Activated CD4-positive, alpha-beta T cell treated with anti-CD3 and anti-CD28 coated beads for 36 hours (primary cell): ENCODE measurements at places on chromosomes 1 and 21. TPM values are rescaled to one million over a fixed set of nuclear protein-coding genes. Genes with fewer than 3 reads are reported as not detected.

FMO1 gene
- not detected for total RNA-seq

DISP3 gene
- total RNA-seq: 0.55 TPM

FAM163A gene
- not detected for total RNA-seq

C1orf185 gene
- not detected for total RNA-seq

DNA sequence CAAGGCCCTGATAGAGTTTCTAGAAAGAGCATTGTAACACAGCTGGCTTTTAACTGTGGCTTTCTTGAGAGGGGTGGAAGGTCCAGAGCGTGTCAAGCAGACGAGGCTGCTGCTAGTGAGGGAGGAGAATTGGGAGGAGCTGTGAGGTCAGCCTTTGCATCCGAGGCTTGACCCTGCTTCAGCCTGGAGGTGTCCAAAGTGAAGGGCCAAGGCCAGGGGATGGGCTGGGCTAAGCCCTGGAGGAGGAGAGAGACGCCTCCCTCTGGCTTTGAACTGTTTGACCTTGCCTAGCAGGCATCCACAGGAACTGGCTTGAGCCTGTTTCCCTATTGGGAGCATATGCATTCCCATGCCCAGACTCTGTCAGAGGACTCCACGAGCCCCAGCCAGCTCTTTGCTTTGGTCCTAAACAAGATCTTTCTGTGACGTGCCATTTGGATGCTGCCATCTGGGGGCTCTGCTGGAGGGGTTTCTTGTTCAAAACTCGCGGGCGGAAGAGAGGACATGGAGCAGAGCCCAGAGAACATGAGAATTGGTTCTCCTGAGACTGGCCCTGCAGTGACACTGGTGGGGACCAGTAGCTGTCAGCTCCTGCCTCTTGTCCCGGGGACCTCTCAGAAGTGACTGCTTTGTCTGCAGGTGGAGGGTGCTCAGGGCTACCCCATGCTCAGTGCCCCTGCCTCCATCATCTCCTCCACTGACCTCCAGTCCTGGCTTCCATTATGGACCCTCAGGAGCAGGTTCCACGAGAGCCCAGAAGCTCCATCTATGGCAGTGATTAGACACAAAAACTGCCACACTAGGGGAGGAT is 5.5 kb downstream of the ACTRT2 start:
- no peak for DNase-seq
- no peaks in the 10 kb centered on the region for H3K36me3 ChIP-seq
- H3K4me1 ChIP-seq: no peaks in the 10 kb centered on the region
- H3K27ac ChIP-seq: no peak overlapping the region
- no peak overlapping the region for H3K4me3 ChIP-seq
- H3K27me3 ChIP-seq: no peaks in the 10 kb centered on the region

- H3K36me3 ChIP-seq: no peaks in the 10 kb centered on the region
- no peaks in the 10 kb centered on the region for H3K27me3 ChIP-seq
Observed at GRCh38 chr1:93427656-93428055, 20.3 kb upstream of the FNBP1L start.

DNA sequence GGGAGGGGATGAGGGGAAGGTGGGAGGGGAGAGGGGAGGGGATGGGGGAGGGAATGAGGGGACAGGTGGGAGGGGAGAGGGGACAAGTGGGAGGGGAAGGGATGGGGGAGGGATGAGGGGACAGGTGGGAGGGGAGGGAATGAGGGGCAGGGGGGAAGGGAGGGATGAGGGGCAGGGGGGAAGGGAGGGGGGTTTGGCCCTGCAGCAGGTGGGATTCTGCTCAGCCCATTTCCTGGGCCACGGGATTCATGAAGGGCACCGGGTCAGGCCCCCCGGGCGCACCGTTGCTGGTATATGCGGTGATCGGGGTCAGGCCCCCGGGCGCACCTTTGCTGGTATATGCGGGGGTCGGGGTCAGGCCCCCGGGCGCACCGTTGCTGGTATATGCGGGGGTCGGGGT is 15.1 kb upstream of the SAMD11 start:
- peaks cover 11% of the 10 kb centered on the region for H3K4me1 ChIP-seq
- no peak overlapping the region for H3K4me3 ChIP-seq
- H3K36me3 ChIP-seq: no peaks in the 10 kb centered on the region
- no peak for DNase-seq
- H3K27me3 ChIP-seq: peaks cover 39% of the 10 kb centered on the region

GRCh38 chr1:107677697-107678096 is 287.3 kb downstream of the VAV3 start:
- H3K27ac ChIP-seq: no peak overlapping the region
- H3K4me3 ChIP-seq: no peak overlapping the region
- no peaks in the 10 kb centered on the region for H3K27me3 ChIP-seq
- peaks cover 4% of the 10 kb centered on the region for H3K36me3 ChIP-seq
- H3K4me1 ChIP-seq: no peaks in the 10 kb centered on the region

DNA sequence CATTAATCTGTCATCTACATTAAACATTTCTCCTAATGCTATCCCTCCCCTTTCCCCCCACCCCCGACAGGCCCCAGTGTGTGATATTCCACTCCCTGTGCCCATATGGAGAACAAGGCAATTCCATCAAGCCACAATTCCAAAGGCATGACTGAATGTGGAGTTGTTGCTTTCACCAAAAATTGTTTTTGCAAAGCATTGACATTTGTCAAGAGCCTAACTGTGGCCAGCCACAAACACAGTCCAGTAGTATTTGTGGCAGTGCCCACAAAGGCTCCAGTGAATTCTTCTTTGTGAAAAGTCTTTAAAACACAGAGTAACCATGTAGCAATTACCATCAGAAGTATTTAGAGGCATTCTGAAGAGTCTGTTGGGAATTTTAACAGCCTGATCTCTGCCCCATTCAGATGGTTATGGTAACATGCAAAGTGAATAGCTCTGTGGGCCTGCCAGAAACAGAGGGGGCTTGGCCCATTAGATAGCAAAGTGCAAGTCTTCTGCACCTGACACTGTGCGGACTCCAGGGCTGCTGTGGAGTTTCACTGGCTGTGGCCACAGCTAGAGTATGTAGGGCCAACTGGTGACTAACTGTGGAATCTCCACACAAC is 11.6 kb upstream of the LRRC53 start:
- no peak overlapping the region for H3K4me3 ChIP-seq
- no peaks in the 10 kb centered on the region for H3K36me3 ChIP-seq
- DNase-seq: no peak
- no peaks in the 10 kb centered on the region for H3K4me1 ChIP-seq

DNA sequence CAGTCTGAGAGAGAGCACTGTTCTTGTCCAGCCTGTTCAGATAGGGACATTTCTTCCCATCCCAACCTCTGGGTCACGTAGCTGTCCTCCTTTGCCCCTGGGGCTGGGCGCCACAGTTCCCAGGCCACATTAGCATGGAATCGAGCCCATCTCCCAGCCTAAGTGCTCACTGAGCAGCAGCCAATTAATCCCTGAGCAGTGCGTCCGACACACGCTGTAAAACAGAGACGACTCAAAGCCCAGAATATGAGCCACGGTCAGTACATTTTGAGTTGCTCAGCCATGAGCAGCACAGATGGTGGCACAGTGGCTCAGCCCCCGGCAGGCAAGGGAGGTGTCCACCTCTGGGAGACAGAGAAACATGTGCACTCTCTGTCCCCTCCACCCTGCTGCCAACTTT is 267.4 kb downstream of the NPHP4 start:
- no peaks in the 10 kb centered on the region for H3K36me3 ChIP-seq
- no peak for DNase-seq
- no peak overlapping the region for H3K27ac ChIP-seq
- H3K4me1 ChIP-seq: no peaks in the 10 kb centered on the region
- H3K4me3 ChIP-seq: no peak overlapping the region
- H3K27me3 ChIP-seq: no peaks in the 10 kb centered on the region

DNA sequence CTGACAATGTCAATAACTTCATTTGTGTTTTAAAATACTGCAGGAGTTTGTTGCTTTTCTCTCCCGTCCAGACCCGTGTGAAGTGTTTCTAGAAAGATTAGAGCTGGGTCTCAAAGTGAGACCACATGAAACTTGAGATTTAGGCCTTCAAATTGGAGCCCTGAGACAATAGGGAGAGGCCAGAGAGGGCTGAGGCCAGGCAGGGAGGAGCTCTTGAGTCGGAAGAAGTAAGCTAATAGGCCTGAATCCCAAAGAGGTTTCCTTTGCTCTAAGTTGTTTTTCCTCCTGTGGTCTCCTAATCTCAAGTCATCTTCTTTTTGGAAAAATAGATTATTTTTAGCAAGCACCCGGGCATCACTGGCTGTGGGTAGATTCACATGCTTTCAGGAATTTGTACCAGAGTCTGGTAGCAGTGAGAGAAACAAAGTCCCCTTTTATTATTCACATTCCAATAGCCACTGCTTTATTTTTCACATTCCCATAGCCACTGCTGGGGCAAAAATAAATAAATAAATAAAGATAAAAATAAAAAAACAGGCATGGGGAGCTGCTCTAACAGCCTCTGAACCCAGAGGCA is 25.6 kb downstream of the CD244 start:
- no peak for DNase-seq
- no peaks in the 10 kb centered on the region for H3K27me3 ChIP-seq
- peaks cover 55% of the 10 kb centered on the region for H3K4me1 ChIP-seq
- peak overlapping the region; percentile 91 for H3K27ac ChIP-seq

DNA sequence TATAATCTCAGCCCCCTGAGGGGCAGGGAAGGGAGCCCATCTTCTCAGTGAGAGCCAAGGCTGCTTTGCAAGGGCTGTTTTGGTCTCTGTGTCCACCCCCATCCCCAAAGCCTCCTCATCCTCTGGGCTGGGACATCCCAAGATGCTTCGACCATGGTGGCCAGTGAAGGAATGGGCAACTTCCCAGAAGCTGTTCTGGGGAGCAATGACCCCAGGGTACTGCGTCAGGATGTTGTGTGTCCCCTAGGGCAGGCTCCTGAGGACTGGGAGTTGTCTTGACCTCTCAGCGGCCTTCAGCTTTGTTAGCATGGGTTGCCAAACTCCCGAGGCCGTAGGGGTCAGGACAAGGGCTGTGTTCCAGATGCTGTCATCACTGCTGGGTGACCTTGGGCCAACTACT is 238.4 kb upstream of the POU3F1 start:
- H3K36me3 ChIP-seq: no peaks in the 10 kb centered on the region
- H3K4me1 ChIP-seq: no peaks in the 10 kb centered on the region
- no peak overlapping the region for H3K27ac ChIP-seq
- DNase-seq: no peak

DNA sequence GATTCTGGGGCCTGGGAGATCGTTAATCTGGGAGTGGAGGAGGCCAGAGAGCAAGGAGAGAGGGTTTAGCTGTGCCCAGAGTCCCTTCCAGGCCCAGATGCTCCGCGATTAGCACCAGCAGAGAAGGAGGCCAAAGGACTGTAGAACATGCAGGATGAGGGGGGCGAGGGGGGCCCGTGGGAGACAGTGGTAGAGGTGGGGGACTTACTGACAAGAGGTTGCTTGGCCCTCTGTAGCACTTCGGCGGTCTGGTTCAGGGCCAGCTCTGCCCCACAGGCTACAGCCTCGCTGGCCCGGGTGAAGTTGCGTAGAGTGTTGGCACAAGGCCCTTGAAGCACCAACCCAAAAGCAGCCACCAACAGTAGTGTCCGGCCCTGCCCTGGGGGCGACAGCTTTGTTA is 695 bp downstream of the DCST2 start:
- no peaks in the 10 kb centered on the region for H3K4me1 ChIP-seq
- DNase-seq: no peak
- H3K27me3 ChIP-seq: no peaks in the 10 kb centered on the region
- no peak overlapping the region for H3K4me3 ChIP-seq
- H3K36me3 ChIP-seq: no peaks in the 10 kb centered on the region
- H3K27ac ChIP-seq: no peak overlapping the region

- DNase-seq: no peak
- H3K36me3 ChIP-seq: no peaks in the 10 kb centered on the region
- H3K4me3 ChIP-seq: no peak overlapping the region
- H3K4me1 ChIP-seq: no peaks in the 10 kb centered on the region
Observed at GRCh38 chr1:239436286-239436685, 49.9 kb downstream of the CHRM3 start.

DNA sequence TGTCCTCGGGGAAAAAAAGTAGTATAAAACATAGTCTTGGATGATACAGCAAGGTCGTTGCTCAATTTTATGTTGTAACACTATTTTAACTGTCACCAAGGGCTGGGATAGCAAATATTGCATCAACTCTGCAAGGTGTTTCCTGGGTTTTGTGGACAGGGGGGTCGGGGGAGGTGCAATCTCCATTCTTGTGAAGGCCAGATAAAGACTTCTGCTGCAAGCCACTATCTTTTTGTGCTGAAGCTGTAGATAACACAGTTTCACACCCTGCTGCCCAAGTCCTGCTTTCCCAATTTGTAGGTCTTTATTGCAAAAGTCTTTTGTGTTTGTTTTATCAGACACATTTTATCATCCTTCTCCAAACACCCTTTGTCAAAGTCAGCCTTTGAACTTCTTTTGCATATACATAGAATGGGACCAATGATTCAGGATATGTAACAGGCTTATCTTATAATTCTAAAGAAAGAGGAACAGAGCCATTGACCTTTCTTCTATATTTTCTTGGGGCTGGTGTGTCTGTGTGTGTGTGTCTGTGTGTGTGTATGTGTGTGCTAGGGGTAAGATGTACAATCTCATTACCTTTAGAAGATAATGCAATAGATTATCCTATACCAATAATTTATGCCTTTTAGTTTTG is 140.6 kb downstream of the RUNX1 start:
- H3K4me1 ChIP-seq: peaks cover 81% of the 10 kb centered on the region
- H3K36me3 ChIP-seq: no peaks in the 10 kb centered on the region
- H3K27me3 ChIP-seq: no peaks in the 10 kb centered on the region
- DNase-seq: no peak

DNA sequence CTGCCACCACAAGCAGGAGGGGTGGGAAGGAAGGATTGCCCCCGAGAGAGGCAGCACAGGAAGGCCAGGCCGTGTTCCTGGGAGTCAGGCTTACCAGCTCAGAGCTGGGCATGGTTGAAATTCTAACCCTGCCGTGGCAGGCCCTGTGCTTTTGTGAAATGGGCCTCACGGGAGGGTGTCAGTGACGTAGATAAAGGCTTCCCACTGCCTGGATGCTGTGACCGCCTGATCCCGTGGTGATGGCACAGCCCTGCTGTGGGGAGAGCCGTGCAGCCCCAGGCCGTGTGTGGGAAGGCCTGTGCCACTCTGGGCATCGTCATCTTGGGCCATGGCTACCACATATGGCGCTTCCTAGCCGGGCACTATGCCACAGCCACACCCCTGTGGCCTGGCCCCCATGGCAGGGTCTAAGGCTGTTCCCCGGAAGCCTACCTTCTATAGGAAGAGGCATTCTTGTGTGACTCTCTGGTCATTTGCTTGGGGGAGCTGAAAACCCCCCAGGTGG is 161.3 kb downstream of the PCBP3 start:
- no peak overlapping the region for H3K27ac ChIP-seq
- no peak for DNase-seq
- H3K36me3 ChIP-seq: peaks cover 4% of the 10 kb centered on the region
- no peaks in the 10 kb centered on the region for H3K4me1 ChIP-seq

- peaks cover 27% of the 10 kb centered on the region for H3K4me1 ChIP-seq
- no peaks in the 10 kb centered on the region for H3K27me3 ChIP-seq
- H3K4me3 ChIP-seq: no peak overlapping the region
- no peak overlapping the region for H3K27ac ChIP-seq
- peaks cover 19% of the 10 kb centered on the region for H3K36me3 ChIP-seq
Observed at GRCh38 chr1:158998781-158999161, 10.9 kb upstream of the IFI16 start.
